ENCODE measurements at places on chromosomes 12 and 14.

DNA sequence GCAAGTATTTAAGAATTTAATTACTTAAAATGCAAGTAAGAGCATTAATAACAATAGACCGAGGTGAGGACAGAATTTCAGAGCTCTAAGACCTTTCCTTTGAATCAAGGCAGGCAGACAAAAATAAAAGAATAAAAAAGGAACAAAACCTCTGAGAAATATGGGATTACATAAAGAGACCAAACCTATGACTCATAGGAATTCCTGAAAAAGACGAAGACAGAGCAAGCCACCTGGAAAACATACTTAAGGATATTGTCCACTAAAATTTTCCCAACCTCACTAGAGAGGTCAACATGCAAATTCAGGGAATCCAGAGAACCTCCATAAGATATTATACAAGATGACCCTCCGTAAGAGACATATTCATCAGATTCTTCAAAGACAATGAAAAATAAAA is 325.1 kb downstream of the AEBP2 start:
- peak; percentile 41 for DNase-seq

DNA sequence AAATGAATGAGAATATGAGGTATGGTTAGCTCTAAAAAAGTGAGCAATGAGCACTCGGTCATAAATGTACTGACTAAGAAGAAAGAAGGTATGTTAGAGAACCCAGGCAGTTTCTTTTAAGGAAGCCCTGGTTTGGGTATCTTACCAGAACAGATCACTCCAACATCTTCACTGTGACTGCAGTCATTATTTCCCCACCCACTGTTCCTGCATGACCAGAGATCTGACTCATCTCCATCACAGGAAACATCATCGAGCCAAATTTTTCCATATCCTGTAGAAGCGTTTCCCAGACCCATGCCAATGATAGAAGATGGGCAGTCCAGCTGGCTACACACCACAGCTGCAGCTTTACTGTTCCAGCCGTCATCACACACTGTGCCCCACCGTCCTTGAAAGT is 48.0 kb downstream of the CD163L1 start:
- peak; percentile 86 for DNase-seq

DNA sequence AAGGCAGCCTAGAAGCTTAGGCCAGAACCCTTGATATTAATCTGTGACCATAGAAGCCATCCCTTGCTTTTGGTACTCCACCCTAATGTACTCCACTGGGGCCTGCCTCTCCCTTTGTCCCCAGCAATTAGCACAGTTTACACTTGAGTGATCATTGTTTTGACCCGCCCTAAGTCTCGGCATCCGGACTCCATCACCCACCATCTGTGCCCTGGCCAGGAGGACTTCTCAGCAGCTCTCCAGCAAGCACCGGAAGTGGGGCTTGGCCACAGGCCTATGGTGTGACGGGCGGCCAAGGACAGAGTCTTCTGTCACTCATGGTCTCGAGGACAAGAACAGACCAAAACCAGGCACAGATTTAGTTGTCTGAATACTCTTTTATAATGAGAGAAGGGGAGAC is 126.5 kb upstream of the NTF3 start:
- peak; percentile 2 for DNase-seq

GRCh38 chr14:65476942-65477318 is 64.4 kb downstream of the FUT8 start:
- no peak for DNase-seq

GRCh38 chr12:43742106-43742505 is 16.5 kb downstream of the PUS7L start:
- DNase-seq: peak; percentile 34

- DNase-seq: no peak
Observed at GRCh38 chr14:44658389-44658696, 151.3 kb upstream of the FSCB start.

GRCh38 chr12:130336723-130337487 is 782 bp upstream of the PIWIL1 start:
- no peak for DNase-seq

DNA sequence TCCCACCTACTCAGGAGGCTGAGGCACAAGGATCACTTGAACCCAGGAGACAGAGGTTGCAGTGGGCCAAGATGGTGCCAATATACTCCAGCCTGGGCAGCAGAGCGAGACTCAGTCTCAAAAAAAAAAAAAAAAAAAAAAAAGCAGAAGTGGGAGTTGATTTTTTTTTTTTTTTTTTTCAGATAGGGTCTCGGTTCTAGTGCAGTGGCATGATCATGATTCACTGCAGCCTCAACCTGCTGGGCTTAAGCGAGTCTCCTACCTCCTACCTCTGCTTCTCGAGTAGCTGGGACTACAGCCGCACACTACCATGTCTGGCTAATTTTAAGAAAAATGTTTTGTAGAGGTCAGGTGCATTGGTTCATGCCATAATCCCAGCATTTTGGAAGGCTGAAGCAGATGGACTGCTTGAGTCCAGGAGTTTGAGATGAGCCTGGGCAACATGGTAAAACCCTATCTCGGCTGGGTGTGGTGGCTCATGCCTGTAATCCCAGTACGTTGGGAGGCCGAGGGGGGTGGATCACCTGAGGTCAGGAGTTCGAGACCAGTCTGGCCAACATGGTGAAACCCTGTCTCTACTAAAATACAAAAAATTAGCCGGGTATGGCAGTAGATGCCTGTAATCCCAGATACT is 16.3 kb upstream of the HSP90AA1 start:
- DNase-seq: no peak

- DNase-seq: no peak
Observed at GRCh38 chr12:93225094-93225493, 152.6 kb upstream of the NUDT4 start.

Measured in RPMI7951 (cell line).